ENCODE measurements at places on chromosomes 7 and 10. TPM values are rescaled to one million over a fixed set of nuclear protein-coding genes. Genes with fewer than 3 reads are reported as not detected.

Gene HYAL4
- 0.48 TPM for total RNA-seq

DNA sequence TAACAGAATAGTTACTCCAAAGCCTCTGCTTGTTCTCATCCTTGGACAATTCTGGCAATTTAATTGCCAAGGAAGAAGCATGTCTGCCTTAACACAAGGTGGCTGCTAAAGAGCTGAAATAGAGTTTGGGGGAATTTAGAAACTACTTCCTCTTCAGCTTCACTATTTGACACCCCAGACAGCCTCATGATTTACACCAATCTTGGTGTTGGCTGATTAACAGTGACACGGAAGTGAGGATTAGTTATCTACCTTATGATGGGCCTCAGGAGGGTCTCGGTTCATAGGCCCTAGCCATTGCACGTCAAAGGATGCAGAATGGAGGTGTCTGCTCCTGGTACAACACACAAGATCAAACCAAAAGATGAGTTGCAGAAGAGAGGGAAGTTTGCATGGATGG, 102.4 kb downstream of the RELN start:
- H3K4me1 ChIP-seq: no peaks in the 10 kb centered on the region
- DNase-seq: no peak
- H3K36me3 ChIP-seq: no peaks in the 10 kb centered on the region

DNA sequence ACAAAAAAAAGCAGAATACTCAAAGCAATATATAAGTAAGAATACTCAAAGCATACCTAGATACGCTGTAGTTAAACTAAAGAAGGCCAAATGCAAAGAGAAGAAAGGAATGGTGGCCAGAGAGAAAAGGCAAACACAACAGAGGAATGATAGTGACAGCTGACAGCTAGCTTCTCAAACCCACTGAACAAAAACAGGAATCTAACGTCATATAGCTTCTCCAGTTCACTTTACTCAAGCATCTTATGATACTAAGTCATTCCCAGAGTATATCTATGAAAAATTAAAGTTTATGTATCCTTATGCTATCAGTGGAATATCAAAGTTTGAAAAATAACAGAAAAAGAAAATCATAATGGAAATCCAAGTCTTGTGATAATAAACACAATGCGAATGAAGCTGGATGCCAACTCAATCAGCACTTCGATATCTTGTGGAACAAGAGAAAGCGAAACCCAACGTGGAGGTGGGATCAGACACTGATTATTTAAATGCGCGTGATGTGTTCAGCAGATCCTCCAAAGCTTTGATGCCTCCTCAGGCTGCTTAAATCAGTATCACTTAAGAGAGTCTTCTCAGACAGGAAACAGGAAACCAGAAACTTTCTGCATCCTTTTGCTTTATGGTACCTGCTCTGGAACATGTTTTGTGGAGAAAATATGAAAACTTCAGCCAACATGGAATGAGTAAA, 102.8 kb downstream of the PIP4K2A start:
- H3K4me3 ChIP-seq: peak overlapping the region; percentile 75
- peak overlapping the region; percentile 97 for H3K27ac ChIP-seq
- H3K4me1 ChIP-seq: peaks cover 82% of the 10 kb centered on the region
- DNase-seq: peak; percentile 64

DNA sequence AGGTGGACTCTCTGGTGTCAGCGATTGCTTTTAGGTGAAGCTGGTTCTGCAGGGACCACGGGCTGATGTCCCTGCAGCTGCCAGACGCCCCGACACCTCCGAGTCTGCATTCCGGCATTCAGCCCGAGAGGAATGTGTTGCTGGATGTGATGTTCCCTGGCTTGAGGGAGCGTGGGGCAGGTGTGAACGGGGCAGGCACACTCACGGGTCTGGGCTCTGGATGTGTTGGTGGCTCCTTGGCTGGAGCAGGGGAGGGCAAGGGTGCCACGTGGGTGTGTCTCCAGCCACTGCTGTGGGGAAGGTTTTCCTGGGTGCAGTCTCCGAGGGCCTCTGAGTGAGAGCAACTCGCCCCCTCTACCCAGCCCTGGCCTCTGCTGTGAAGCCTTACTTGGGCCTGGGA, 140.5 kb downstream of the CAMK1D start:
- no peak for DNase-seq
- no peak overlapping the region for H3K27ac ChIP-seq
- H3K4me1 ChIP-seq: peaks cover 24% of the 10 kb centered on the region
- H3K27me3 ChIP-seq: no peaks in the 10 kb centered on the region
- no peak overlapping the region for H3K4me3 ChIP-seq
- H3K36me3 ChIP-seq: no peaks in the 10 kb centered on the region

GRCh38 chr7:69953136-69954067, 355.1 kb downstream of the AUTS2 start:
- no peaks in the 10 kb centered on the region for H3K36me3 ChIP-seq
- H3K27ac ChIP-seq: no peak overlapping the region
- peaks cover 5% of the 10 kb centered on the region for H3K4me1 ChIP-seq

Gene SLC25A13
- 8.4 TPM for total RNA-seq

Gene POLR2J2
- total RNA-seq: 11.4 TPM

- no peak for DNase-seq
- no peaks in the 10 kb centered on the region for H3K4me1 ChIP-seq
- H3K27ac ChIP-seq: no peak overlapping the region
- peaks cover 52% of the 10 kb centered on the region for H3K27me3 ChIP-seq
- no peaks in the 10 kb centered on the region for H3K36me3 ChIP-seq
Observed at GRCh38 chr7:97090761-97091353, 26.6 kb upstream of the SDHAF3 start.

- peak overlapping the region; percentile 32 for H3K4me3 ChIP-seq
- DNase-seq: no peak
- H3K36me3 ChIP-seq: peaks cover 1% of the 10 kb centered on the region
- H3K27me3 ChIP-seq: no peaks in the 10 kb centered on the region
Observed at GRCh38 chr7:158865462-158865922, 9.1 kb downstream of the DYNC2I1 start.

Gene TAS2R4
- total RNA-seq: 1.4 TPM

DNA sequence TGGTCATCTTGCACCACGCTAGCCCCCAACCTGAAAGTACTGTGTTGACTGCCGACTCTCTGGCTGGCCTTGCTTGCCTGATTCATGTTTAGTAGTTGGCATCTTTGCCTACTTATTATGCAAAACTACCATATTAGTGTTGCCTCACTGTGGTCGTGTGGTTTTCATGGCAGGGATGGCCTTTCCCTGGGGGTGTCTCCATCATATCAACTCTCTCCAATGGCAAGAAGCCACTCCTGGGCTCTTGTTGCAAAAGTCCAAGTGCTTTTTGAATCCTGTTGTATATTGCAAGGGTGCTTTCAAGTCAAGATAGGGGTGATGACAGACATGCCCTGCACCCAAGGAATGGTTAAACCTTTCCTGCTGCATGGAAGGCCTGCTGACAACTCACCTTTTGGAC, 39.4 kb downstream of the ABLIM1 start:
- no peak overlapping the region for H3K4me3 ChIP-seq
- DNase-seq: no peak
- H3K27ac ChIP-seq: no peak overlapping the region
- peaks cover 17% of the 10 kb centered on the region for H3K4me1 ChIP-seq
- H3K27me3 ChIP-seq: peaks cover 20% of the 10 kb centered on the region

GRCh38 chr10:112970021-112970420, 20.0 kb downstream of the TCF7L2 start:
- no peaks in the 10 kb centered on the region for H3K36me3 ChIP-seq
- H3K4me1 ChIP-seq: no peaks in the 10 kb centered on the region
- no peak for DNase-seq
- H3K4me3 ChIP-seq: no peak overlapping the region
- H3K27ac ChIP-seq: no peak overlapping the region

DNA sequence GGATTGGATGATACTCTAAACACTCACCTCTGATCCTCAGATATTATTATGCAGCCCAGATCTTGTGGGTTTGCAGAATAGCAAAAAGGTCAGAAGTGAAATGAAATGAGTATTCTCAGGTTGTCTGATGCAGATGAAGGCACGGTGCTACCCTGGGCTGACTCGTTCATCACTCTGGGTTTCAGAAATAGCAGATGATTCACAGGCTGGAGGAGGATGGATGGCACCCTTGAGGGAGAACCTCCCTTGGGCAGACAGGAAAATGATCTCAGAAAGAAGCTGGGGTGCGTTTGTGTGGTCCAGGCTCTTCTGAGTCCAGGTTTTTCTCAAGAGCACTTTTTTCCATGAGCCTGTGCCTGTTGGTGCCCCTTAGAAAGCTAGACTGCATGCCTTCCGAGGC, 515.8 kb upstream of the MKI67 start:
- DNase-seq: no peak
- peaks cover 2% of the 10 kb centered on the region for H3K27me3 ChIP-seq
- H3K36me3 ChIP-seq: no peaks in the 10 kb centered on the region
- H3K4me1 ChIP-seq: peaks cover 1% of the 10 kb centered on the region

GRCh38 chr10:5555881-5556280, 31.1 kb downstream of the CALML3 start:
- peaks cover 42% of the 10 kb centered on the region for H3K4me1 ChIP-seq
- no peaks in the 10 kb centered on the region for H3K36me3 ChIP-seq
- H3K27me3 ChIP-seq: peaks cover 18% of the 10 kb centered on the region

Gene PNLIP
- not detected for total RNA-seq

- no peak for DNase-seq
- H3K27me3 ChIP-seq: no peaks in the 10 kb centered on the region
- H3K4me1 ChIP-seq: peaks cover 39% of the 10 kb centered on the region
- peak overlapping the region; percentile 97 for H3K4me3 ChIP-seq
Observed at GRCh38 chr10:99731306-99732032, 458 bp downstream of the COX15 start.

Gene LBX1
- not detected for total RNA-seq

GRCh38 chr7:136229790-136230189, 252.6 kb upstream of the MTPN start:
- no peak overlapping the region for H3K4me3 ChIP-seq
- H3K4me1 ChIP-seq: no peaks in the 10 kb centered on the region
- no peaks in the 10 kb centered on the region for H3K36me3 ChIP-seq

Gene OR6V1
- not detected for total RNA-seq

Gene CREB5
- 1.2 TPM for total RNA-seq

- no peak for DNase-seq
- H3K4me1 ChIP-seq: peaks cover 14% of the 10 kb centered on the region
- no peak overlapping the region for H3K4me3 ChIP-seq
- H3K36me3 ChIP-seq: no peaks in the 10 kb centered on the region
- no peak overlapping the region for H3K27ac ChIP-seq
- no peaks in the 10 kb centered on the region for H3K27me3 ChIP-seq
Observed at GRCh38 chr10:44951576-44952226, 7.9 kb upstream of the RASSF4 start.

DNA sequence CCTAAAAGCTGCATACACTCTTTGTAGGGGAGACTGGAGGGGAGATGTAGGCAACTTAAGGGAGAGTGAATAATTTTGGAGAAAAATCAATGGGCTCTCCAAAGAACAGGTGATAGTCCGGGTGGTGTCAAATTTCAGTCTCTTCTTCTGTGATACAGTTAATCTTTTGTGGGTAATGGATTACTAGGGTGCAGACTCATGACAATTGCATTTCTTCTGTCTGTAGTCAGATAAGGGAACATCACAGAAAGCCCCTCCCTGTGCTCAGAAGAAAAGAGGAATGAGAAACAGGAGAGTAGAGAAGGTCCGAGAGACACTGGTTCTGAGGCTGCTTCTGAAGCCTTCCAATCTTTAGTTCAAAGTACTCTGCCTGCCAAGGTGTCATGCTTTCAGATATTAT, 1140.7 kb upstream of the LRRN3 start:
- no peaks in the 10 kb centered on the region for H3K4me1 ChIP-seq
- H3K27ac ChIP-seq: no peak overlapping the region
- no peaks in the 10 kb centered on the region for H3K27me3 ChIP-seq
- no peak for DNase-seq
- H3K36me3 ChIP-seq: no peaks in the 10 kb centered on the region

Gene CAMK2B
- total RNA-seq: 0.86 TPM

- DNase-seq: no peak
- peaks cover 89% of the 10 kb centered on the region for H3K4me1 ChIP-seq
- no peaks in the 10 kb centered on the region for H3K27me3 ChIP-seq
- peak overlapping the region; percentile 38 for H3K27ac ChIP-seq
Observed at GRCh38 chr7:45031829-45032228, 31.8 kb downstream of the CCM2 start.

DNA sequence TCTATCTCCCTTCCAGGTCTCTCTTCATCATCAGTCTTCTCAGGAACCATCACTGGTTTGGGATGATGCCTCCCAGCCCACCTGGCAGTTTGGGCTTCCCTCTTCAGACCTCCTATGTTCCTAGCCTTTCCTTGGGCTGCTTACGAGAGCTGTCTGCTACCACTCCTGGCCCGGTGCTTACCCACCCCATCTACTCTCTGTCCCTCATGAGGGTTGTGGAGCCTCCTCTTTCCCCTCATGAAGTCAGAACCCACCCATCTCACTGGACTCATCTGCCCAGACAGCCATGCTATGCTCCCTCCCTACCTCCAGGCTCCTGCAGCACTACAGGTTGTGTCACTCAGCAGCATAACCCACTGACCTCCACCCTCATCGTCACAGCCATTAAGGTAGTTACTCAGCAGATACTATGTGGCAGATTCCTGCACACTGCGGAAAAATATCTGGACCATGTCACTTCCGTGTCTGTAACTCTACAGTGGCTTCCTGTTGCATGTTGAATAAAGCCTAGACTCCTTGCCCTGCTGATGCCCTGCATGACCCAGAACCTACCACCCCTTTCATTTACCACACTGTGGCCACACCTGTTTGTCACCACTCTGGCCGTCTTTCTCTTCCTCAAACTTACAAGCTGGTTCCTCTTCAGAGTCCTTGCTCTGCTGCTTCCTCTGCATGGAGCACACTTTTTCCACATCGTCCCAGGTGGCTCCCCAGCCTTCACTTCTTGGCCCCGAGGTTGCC, 2.0 kb downstream of the DBNL start:
- peak overlapping the region; percentile 81 for H3K4me3 ChIP-seq
- H3K4me1 ChIP-seq: peaks cover 69% of the 10 kb centered on the region
- H3K27me3 ChIP-seq: no peaks in the 10 kb centered on the region
- peak overlapping the region; percentile 87 for H3K27ac ChIP-seq

DNA sequence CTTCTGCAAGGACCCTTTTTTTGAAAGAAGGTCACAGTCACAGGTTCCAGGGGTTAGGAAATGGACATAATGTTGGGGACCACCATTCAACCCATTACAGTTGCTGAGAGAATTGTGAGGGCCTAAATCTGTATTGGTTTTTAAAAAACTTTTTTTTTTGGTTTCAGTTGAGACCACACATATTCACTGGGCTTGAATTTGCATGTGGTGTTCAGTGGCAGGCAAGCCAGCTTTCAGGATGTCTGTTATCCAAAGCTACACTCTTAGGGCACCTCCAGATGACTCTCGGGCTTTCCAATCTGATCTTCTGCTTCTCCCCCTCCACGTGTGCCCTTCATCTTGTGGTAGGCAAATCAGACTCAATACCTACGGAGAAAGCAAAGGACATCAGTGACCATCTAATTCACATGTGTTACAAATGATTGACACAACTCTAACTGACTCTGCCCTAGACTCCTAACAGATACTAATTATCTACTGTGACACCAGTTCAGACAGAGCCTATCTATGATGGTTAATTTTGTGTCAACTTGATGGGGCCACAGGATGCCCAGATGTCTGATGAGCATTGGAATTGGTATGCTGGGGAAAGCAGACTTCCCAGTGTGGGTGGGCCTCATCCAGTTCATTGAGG, 93.3 kb upstream of the ELMO1 start:
- H3K4me3 ChIP-seq: no peak overlapping the region
- H3K36me3 ChIP-seq: no peaks in the 10 kb centered on the region
- H3K4me1 ChIP-seq: no peaks in the 10 kb centered on the region
- no peak for DNase-seq
- H3K27me3 ChIP-seq: no peaks in the 10 kb centered on the region
- H3K27ac ChIP-seq: no peak overlapping the region
